ENCODE measurements at places on chromosomes 7 and 10.
A peak's percentile ranks its signal among the peaks of the same experiment; 100 is the strongest.

DNA sequence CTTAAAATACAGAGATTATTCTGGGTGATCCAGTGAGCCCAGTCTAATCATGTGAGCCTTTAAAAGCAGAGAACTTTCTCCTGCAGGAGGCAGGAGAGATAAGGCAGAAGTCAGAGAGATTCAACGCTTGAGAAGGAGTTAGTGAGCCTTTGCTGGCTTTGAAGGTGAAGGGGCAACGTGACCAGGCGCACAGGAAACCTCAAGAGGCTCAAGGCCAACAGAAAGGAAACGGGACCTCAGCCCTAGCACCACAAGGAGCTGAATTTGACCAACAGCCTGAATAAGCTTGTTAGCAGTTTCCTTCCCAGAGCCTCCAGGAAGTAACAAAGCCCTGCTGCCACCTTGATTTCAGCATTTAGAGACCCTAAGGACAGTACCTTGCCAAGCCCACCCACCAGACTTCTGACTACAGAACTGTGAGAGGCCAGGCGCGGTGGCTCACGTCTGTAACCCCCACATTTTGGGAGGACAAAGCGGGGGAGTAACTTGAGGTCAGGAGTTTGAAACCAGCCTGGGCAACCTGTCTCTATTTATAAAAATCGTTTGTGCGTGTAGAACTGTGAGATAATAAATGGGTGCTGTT lies 87.3 kb upstream of the KAT6B start:
- H3K36me3 ChIP-seq: no peaks in the 10 kb centered on the region
- no peak overlapping the region for H3K27ac ChIP-seq
- peak; percentile 43 for DNase-seq
- no peaks in the 10 kb centered on the region for H3K4me1 ChIP-seq
- H3K27me3 ChIP-seq: no peaks in the 10 kb centered on the region

DNA sequence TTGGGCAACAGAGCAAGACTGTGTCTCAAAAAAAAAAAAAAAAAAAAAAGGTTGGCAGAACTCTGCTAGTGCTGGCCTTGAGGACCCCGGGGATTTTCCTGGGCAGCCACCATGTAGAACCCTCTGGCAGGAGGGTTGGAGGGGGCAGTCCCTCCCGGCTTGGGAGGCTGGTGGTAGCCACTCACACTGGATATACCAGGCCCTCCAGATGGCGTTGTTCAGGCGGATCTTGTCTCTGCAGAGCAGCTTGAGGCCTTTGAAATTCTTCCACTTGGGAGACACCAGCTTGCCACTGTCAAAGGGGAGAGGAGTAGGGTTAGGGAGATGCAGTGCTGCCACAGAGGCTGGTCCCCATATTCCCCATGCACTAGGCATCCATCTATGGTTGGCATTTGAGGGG lies 8.4 kb downstream of the MLXIPL start:
- DNase-seq: no peak
- no peak overlapping the region for H3K27ac ChIP-seq
- peaks cover 27% of the 10 kb centered on the region for H3K27me3 ChIP-seq

DNA sequence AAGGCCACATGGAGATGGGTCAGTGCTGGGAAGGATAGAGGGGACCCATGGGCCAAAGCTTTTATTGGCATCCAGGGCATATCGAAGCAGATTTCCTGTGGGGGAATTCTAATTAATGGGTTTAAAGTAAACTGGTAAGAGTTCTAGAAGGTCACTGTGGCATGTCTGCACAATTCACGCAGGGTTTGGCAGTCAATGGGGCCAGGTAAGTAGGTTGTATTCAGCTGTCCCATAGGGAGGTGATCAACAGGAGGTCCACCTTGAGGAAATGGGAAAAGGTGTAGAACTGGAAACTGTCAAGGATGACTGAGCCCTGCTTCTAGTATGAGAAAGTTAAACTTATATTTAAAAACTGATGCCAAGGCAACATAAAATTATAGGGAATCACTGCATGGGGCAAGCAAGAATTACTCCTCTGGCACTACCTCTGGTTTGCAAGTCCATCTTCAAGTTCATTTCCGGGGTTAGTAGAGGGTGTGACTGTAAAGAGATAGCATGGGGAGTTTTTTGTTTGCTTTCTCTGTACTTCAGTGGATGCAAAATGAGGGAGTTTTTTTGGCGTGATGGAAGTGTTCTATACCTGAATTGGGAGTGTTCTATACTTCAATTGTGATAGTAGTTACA lies 22.5 kb downstream of the TBC1D12 start:
- H3K36me3 ChIP-seq: no peaks in the 10 kb centered on the region
- DNase-seq: no peak
- H3K27me3 ChIP-seq: no peaks in the 10 kb centered on the region
- no peak overlapping the region for H3K4me3 ChIP-seq
- no peak overlapping the region for H3K27ac ChIP-seq

GRCh38 chr10:77104459-77104980 lies 533.1 kb downstream of the KCNMA1 start:
- no peaks in the 10 kb centered on the region for H3K27me3 ChIP-seq
- H3K27ac ChIP-seq: no peak overlapping the region
- H3K36me3 ChIP-seq: no peaks in the 10 kb centered on the region
- peak; percentile 9 for DNase-seq
- H3K4me1 ChIP-seq: no peaks in the 10 kb centered on the region

DNA sequence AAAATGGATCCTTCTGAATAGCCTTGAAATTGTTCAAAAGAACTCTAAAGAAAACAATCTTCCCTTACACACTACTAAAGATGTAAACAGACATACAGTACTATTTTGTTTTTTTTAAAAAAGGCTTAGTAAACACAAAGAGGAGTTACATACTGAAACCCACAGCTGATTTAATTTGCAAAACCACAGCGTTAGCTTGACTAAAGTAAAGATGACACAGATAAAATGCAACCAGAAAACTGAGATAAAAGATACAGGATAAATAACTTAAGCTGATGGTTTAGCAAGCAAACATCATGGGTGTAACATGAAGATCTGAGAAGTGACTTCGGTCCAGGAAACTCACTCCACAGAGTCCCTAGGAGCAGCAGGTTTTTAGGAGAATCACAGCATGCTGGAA lies 21.8 kb downstream of the PRKCQ start:
- no peak overlapping the region for H3K4me3 ChIP-seq
- no peaks in the 10 kb centered on the region for H3K27me3 ChIP-seq
- DNase-seq: no peak
- no peaks in the 10 kb centered on the region for H3K36me3 ChIP-seq
- no peaks in the 10 kb centered on the region for H3K4me1 ChIP-seq
- peak overlapping the region; percentile 39 for H3K27ac ChIP-seq

GRCh38 chr10:24982319-24983112 lies 30.1 kb upstream of the PRTFDC1 start:
- H3K27me3 ChIP-seq: no peaks in the 10 kb centered on the region
- H3K27ac ChIP-seq: no peak overlapping the region
- H3K4me3 ChIP-seq: no peak overlapping the region
- H3K36me3 ChIP-seq: no peaks in the 10 kb centered on the region

DNA sequence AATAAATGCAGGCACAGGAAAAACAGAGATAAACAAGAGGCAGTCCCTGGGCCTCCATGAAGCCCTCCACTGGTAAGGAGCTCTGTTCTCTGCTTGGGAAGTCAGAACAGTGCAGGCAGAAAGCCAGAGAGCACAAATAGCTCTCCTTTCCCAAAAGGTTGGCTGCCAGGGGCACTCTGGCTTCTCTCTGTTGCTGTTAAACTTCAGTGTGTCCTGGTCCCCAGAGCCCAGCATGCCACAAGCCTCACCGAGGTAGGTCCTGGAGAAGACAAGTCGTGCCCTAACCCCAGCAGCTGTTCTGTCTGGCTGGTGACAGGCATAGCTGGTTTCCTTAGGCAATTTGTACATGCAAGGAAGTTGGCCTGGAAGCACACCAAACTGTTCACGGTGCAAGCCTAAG lies 17.3 kb downstream of the SLC16A12 start:
- peak overlapping the region; percentile 25 for H3K27ac ChIP-seq
- H3K27me3 ChIP-seq: no peaks in the 10 kb centered on the region
- DNase-seq: no peak
- no peaks in the 10 kb centered on the region for H3K36me3 ChIP-seq

- DNase-seq: peak; percentile 27
- H3K36me3 ChIP-seq: no peaks in the 10 kb centered on the region
- H3K27ac ChIP-seq: no peak overlapping the region
- no peaks in the 10 kb centered on the region for H3K4me1 ChIP-seq
- H3K4me3 ChIP-seq: no peak overlapping the region
These were observed 98.9 kb downstream of the NEURL1 start for GRCh38 chr10:103592186-103593021.

DNA sequence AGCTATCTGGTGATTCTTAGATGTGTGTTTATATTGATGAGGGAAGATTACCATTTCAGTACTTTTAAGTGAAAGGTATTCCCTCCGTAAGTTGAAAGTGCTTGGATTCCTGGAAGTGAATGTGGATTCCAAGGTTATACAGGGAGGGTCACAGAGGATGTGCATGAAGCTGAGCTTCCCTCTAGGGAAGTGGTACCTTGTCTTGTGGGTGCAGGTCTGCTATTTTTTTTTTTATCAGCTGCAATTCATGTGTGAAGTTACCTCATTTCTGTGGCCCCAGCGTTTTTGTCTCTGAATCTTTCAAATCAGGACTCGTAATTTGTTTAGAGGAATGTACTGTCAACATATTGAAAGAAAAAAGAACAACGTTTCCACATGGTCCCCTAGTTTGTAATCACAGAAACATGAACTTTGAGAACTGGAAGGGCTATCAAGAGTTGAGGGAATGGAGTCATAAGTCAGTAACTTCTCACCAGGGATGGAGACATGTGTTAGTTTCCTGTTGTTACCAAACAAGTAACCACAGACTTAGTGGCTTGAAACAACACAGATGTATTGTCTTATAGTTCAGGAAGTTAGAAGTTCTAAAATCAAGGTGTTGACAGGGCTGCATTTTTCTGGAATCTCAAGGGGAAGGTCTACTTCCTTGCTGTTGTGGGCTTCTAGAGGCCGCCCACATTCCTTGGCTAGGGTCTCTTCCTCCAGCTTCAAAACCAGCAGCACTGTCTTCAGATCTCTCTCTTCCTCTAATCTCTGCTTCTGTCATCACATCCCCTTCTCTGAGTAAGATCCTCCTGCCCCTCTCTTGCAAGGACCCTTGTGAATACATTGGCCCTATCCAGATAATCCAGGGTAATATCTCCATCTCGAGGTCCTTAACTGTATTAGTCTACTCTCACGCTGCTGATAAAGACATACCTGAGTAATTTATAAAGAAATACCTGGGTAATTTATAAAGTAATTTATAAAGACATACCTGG lies 64.4 kb downstream of the RAB18 start:
- no peak overlapping the region for H3K4me3 ChIP-seq
- no peak overlapping the region for H3K27ac ChIP-seq
- no peak for DNase-seq
- H3K4me1 ChIP-seq: no peaks in the 10 kb centered on the region
- H3K27me3 ChIP-seq: no peaks in the 10 kb centered on the region
- no peaks in the 10 kb centered on the region for H3K36me3 ChIP-seq

DNA sequence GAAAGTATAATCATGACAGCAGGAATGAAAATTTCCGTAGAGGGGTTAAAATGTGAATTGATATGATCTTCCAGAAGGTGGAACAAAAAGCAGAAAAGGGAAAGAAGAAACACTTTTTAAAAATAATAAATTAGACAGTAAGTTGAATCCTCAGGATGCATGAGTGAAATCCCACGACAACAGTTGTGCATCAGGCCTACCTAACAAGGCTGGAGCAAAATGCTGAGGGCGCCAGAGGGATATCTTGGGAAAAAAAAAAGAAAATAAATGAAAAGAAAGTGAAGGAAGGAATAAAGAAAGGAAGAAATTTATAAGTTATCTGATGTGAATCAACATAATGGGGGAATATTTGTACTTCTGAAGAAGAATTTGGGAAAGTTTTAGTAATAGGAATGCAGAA lies 13.0 kb upstream of the HUS1 start:
- H3K27ac ChIP-seq: peak overlapping the region; percentile 77
- no peak for DNase-seq
- no peaks in the 10 kb centered on the region for H3K36me3 ChIP-seq
- peaks cover 11% of the 10 kb centered on the region for H3K4me1 ChIP-seq
- H3K27me3 ChIP-seq: no peaks in the 10 kb centered on the region
- peak overlapping the region; percentile 61 for H3K4me3 ChIP-seq

DNA sequence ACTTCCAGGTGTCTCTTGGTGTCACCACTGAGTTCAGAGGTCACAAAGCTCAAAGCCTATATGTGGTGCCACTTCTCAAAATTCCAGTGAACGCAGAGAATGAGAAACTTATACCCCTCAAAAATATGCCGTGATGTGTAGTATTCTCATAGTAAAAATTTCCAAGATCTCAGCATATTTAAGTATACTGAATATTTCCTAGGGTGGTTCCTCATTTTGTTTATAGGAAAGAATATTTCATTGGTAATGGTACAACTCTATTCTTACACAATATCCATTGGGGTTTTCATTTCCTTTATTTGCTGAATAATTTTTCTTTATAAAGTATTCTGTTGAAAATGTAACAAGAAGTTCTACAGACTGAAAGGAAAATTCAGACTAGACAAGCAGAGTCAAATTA lies 58.9 kb upstream of the ADO start:
- no peak overlapping the region for H3K4me3 ChIP-seq
- H3K27me3 ChIP-seq: no peaks in the 10 kb centered on the region
- no peak for DNase-seq
- H3K4me1 ChIP-seq: no peaks in the 10 kb centered on the region
- no peaks in the 10 kb centered on the region for H3K36me3 ChIP-seq
- no peak overlapping the region for H3K27ac ChIP-seq

DNA sequence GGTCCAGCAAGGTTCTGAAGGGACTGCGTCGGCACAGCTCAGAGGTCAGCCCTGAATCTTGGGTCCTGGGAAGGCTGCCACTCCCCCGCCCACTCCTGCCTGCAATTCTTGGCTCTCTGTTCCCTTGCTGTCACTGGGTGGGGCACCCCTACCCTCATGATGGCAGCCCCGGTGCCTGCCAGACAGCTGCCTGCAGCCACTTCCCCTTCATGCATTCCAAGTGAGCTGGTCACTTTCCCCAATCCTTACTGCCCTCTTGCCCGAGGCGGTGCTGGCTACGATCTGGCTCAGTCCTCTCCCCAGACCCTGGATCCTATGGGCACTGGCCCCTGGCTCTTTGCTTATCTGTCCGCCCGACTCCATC lies 14.2 kb downstream of the MYL10 start:
- peak; percentile 16 for DNase-seq
- no peaks in the 10 kb centered on the region for H3K27me3 ChIP-seq
- no peaks in the 10 kb centered on the region for H3K36me3 ChIP-seq
- no peak overlapping the region for H3K4me3 ChIP-seq
- no peak overlapping the region for H3K27ac ChIP-seq
- no peaks in the 10 kb centered on the region for H3K4me1 ChIP-seq

DNA sequence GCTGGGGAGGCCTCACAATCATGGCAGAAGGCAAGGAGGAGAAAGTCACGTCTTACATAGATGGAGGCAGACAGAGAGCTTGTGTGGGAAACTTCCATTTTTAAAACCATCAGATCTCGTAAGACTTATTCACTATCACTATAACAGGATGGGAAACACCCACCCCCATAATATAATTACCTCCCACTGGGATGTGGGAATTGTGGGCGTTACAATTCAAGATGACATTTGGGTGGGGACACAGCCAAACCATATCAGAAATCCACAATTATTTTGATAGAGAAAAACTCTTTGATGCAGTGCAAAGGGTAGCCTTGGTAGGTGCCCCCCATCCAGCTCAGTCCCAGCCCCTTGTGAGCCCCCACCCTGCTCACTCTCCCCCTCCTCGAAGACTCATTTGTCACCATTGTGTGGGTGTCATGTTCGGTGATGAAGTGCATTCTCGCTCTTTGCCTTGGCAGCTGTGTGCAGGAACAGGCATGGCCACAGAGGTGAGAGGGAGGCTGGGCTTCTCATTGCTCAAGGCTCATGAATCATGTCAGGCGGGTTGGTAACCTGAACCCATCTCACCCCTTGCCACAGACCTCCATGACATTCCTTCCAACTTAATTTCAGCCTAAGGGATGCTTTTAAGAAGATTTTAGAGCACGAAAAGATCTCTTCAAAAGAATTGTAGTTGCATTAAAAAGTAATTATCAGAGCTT lies 75.9 kb downstream of the BUB3 start:
- DNase-seq: no peak
- no peaks in the 10 kb centered on the region for H3K36me3 ChIP-seq
- no peaks in the 10 kb centered on the region for H3K4me1 ChIP-seq
- H3K4me3 ChIP-seq: no peak overlapping the region
- no peaks in the 10 kb centered on the region for H3K27me3 ChIP-seq
- H3K27ac ChIP-seq: no peak overlapping the region
